ENCODE measurements at places on chromosomes 4 and X.
A peak's percentile ranks its signal among the peaks of the same experiment; 100 is the strongest.

DNA sequence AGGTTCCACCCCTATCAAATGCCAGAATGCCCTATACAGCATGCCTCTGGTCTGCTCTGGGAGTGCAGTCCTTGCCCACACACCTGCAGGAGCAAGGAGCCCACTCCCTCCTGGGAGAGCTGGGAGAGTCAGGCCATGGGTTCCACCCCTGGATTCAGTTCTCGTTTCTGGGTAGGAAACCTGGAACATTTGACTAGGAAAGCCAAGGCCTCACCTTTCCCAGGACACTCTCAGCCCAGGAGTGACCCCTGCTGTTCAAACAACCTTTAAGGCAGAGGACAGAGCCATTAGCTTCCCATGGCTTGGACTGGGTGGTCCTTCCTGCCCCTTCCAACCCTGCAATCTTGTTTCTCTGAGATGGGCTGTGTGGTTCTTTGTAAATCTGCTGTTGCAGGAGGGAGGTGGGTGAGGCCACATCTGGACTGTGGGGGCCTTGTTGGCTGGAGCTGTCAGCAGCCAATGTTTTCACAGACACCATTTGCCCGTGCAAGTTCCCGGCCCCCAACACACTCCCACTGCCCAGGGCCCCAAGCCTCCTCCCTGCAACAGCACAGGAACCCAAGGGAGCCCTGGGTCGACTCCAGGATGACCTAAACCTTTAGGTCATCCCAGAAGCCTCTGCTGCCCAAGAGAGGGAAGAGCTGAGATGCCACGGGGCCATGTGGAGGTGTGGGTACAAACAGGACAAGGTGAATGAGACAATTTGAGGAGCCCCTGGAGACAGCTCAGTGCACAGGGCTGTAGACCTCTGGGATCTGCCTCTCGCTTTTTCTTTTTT lies 104.4 kb downstream of the PJA1 start:
- DNase-seq = peak; percentile 45

GRCh38 chr4:1770245-1770644 lies 22.8 kb upstream of the FGFR3 start:
- no peak for DNase-seq

- no peak for DNase-seq
Measured at GRCh38 chr4:41377196-41377595, 120.5 kb downstream of the UCHL1 start.

- no peak for DNase-seq
Measured at GRCh38 chr4:185626798-185627197, 91.5 kb upstream of the PDLIM3 start.

GRCh38 chrX:118182025-118182424 lies 65.4 kb upstream of the KLHL13 start:
- no peak for DNase-seq

DNA sequence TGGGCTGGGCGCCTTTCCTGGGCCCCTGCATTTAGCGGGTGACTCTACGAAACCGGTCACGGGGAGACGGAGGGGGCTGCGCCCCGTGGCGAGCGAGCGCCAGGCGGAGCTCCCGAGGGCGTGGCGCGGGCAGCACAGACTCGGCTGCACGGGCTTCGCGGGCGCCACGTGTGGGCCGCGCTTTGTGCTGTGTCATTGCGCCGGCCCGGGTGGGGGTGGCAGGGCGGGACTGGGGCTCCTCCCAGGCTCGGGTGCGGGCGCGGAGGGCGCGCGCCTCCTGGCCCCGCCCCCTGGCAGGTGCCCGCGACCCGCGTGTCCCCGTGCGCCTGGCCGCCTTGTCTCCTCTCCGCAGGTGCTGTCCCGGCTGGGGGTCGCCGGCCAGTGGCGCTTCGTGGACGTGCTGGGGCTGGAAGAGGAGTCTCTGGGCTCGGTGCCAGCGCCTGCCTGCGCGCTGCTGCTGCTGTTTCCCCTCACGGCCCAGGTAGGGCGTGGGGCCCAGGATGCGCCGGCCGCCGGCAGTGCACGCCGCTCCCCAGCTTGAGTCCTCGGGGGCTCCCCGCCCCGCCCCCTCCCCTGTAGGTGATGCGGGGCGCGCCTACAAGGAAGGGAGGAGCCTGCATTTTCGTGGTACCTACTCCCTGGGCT lies 651 bp downstream of the UCHL1 start:
- no peak for DNase-seq
